Left renal cortex interstitium (tissue), 4 donors: ENCODE measurements at places on chromosomes 5 and 9. TPM values are rescaled to one million over a fixed set of nuclear protein-coding genes. Genes with fewer than 3 reads are reported as not detected.
A peak's percentile ranks its signal among the peaks of the same experiment; 100 is the strongest.

The PCYOX1L gene
- 17.2 TPM for polyA plus RNA-seq

The ABLIM3 gene
- polyA plus RNA-seq, result 1.2 TPM

The CDK9 gene
- polyA plus RNA-seq, result 84.3 TPM

The PROB1 gene
- 2.9 TPM for polyA plus RNA-seq

The GPR150 gene
- polyA plus RNA-seq, result not detected

The VCAN gene
- 320 TPM for polyA plus RNA-seq

The ARHGEF37 gene
- polyA plus RNA-seq, result 6.2 TPM

DNA sequence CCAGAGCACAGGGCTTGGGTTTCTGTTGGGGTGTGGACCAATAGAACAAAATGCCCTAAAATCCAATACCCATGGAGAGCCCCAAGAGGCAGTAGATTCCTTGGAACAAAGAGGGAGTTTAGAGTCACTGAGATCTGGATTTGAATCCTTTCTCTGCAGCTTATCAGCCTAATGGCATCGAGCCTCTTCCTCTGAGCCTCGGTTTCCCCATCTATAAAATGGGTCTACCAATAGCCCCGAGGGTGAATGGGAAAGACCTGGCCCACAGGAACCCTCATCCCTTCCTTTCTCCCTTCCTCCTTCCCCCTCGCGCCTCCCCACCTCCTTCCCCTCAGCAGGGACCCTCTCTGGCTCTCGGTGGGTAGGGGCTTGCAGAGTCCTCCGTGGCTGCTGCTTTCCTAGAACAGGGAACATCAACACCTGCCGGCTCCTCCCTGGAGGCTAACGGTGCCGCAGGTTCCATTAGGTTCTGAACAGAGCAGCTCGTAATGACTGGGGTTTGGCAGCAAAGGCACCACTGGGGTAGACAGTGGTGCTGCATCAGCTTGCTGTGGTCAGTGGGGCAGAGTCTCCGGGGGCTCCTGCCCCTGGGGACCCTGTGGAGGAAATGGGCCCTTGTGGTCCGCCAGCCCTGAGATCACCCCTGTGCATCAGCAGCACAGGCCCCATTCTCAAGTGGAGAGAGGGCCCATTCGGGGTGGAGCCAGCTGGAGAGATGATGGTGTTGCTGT lies 40.3 kb downstream of the NEK6 start:
- no peak for DNase-seq

GRCh38 chr5:63081402-63081801 lies 502.8 kb downstream of the LRRC70 start:
- no peak for DNase-seq

DNA sequence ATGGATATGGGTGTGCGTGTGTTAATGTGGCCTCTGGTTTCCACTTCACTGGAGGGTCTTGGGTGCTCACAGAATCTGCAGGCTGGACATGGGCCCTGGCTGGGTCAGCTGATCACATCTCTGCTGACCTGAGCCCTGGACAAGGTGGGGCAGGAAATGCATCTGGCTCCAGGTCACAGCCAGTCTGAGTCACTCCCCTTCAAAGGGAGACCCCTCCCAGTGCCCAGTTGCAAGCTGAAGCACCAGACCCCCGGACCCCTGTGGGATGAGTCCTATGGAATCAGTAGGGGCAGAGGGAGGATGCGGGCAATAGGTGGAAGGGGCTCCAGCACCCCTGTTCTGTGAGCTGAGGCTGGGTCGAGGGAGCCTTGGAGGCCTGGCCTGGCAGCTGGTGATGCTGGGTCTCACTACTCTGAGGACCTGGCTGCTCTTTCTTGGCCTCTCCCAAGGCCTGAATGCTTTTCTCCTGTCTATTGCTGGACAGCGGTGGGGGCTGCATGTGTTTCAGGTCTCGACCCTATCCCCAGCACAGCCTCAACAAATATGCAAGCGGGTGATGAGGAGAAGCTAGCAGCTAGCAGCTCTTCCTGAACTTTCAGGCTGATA lies 54.5 kb downstream of the PHF2 start:
- DNase-seq, result no peak

GRCh38 chr5:74767579-74767913 lies 497 bp downstream of the NSA2 start:
- no peak for DNase-seq

DNA sequence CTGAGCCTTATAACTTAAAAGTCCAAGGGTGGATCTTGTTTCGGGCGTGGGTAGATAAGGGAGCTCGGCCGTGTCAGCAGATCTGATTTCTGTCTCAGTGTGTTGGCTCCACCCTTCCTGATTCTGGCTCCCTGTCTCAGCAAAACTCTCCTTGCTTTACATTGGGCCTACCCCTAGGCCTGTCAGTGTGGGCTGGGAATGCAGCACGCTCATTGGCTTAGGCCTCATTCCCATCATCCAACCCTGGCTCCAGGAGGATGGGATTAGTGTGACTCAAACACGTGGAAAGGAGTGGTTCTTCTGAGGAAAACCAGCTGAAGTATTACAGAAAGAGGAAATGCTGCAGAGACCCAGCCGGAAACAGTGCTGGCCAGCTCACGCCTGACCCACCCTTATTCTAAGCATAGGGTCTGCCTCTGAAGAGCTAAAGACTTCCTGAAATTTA lies 59.9 kb downstream of the ZFAND5 start:
- DNase-seq, result peak; percentile 71

GRCh38 chr5:136890431-136891148 lies 525.2 kb upstream of the TRPC7 start:
- no peak for DNase-seq

DNA sequence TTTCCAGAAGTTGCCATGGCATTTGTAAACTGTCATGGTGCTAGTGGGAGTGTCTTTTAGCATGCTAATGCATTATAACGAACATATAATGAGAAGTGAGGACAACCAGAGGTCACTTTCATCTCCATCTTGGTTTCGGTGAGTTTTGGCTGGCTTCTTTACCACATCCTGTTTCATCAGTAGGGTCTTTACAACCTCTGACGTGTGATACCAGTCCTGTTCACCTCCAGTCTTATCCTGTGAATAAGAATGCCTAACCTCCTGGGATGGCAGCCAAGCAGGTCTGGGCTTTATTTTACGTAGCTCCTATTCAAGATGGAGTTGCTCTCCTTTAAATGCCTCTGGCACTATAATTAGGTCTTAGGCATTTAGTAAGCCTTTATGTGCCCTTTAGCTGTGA lies 20.4 kb upstream of the RFK start:
- DNase-seq, result no peak

DNA sequence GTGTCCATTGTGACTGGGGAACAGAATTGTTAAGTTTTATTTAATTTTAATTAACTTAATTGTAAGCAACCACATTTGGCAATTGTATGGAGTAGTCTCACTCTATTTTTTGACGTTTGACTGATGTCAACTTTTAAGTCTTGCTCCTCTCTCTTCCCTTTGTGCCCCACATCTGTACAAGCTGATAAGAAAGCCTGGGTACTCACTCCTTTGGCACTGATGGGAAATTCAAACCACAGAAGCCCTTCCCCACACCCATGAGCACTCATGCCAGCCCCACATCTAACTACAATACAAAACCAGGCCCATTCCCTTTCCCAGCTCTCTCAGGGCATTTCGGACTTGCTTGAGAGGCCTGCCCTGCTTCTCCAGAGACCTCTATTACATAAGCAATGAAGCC lies 451.5 kb upstream of the KIF2A start:
- DNase-seq, result no peak

DNA sequence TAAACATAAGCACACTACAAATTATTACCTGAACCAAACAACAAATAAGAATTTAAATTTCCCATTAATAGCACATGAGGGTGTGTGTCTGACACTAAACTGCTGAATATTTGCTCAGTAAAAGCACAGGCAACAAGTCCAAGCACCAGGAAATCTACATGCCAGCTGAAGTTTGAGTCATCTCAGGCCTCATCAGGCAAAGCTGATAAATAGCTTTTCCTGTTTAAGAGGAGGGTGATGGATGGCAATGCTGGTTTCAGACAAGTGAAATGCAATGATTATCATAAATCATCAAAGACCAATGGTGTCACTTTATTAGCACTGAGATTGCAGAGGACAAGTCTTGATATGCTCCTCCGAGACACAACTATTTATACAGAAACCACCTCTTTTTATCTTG lies 1668.0 kb upstream of the C9orf72 start:
- no peak for DNase-seq

GRCh38 chr9:14215614-14216013 lies 98.3 kb downstream of the NFIB start:
- no peak for DNase-seq

- no peak for DNase-seq
Observed at GRCh38 chr5:68318955-68319705, 103.6 kb downstream of the PIK3R1 start.

GRCh38 chr5:135248801-135249231 lies 150.2 kb downstream of the MACROH2A1 start:
- no peak for DNase-seq

GRCh38 chr5:100623719-100624118 lies 88.5 kb downstream of the FAM174A start:
- DNase-seq, result no peak

- peak; percentile 28 for DNase-seq
Observed at GRCh38 chr5:36507332-36507952, 99.0 kb upstream of the SLC1A3 start.

DNA sequence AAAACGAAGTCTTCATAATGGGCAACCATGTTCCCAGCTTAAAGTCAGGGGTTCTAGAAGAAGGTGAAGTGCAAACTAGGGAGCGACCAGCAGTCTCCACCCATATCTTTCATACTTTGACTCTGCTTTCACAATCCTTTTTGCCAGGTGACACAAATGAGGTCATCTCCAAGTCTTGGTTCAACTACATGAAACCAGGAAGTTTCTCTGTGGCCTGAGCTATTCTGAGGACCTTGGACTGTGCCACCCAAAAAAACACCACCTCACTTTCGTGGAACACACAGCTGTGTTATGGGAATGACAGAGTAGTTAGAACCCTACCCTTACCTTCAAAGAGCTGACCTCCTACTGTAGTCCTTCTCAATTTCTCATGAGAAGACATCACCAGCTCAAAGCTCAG lies 309.2 kb downstream of the AGTPBP1 start:
- no peak for DNase-seq

DNA sequence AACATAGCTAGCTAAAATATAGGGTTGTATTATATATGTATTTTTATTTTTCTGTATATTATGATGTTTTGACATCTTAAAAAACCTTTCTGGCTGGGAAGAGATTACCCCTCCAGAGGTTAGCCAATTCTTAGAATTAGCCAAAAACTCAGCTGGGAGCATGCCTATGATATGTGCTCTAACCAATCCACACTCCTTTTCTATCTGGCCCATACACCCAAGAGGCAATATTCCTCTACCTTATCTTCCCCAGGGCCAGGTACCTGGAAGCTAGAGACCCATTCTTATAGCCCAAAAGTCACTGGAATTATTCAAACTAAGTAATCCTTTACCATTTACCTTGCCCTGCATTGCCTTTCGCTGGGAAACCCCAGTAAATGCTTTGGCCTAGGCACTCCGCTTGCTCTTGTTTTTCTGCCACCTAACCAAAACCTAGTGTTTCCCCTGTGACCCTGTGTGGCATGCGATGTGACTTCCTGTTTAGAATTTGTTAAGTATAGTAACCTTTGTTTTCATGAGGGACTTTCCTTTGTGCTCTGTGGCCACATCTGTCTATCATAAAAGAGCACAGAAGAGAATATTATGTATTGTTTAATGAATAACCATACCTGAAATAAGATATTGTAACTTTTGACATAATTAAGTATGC lies 37.4 kb downstream of the CSNK1G3 start:
- DNase-seq, result no peak

DNA sequence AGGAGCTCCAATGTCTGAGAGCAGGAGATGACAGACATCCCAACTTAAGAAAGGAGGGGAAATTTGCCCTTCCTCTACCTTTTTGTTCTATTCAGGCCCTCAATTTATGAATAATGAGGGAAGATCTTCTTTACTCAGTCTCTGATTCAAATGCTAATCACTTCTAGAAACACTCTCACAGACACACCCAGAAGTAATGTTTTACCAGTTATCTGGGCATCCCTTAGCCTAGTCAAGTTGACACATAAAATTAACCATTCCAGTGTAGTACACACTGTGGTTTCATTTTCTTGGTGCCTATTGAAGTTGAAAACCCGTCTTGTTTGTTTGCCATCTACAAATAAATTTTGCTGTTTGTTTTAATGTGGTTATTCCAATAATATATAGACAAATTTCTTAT lies 167.6 kb downstream of the PCSK1 start:
- DNase-seq, result no peak

DNA sequence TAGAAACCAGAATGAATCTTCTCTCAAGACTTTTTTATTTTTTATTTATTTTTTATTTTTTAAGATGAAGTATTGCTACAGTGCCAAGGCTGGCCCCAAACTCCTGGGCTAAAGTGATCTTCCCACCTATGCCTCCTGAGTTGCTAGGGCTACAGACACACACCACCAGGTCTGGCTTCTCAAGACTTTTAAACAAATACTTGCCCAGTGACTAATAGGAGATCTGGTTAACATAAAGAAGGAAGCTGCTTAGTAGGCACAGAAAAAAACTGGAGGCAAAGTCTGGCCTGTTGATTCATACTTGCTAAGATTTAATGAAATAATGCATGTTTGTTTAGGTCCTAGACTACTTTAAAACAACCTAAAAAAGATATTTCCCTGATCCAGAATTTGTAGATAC lies 43.8 kb downstream of the SLC38A9 start:
- no peak for DNase-seq

GRCh38 chr9:114155995-114156656 lies 789 bp downstream of the COL27A1 start:
- peak; percentile 37 for DNase-seq

DNA sequence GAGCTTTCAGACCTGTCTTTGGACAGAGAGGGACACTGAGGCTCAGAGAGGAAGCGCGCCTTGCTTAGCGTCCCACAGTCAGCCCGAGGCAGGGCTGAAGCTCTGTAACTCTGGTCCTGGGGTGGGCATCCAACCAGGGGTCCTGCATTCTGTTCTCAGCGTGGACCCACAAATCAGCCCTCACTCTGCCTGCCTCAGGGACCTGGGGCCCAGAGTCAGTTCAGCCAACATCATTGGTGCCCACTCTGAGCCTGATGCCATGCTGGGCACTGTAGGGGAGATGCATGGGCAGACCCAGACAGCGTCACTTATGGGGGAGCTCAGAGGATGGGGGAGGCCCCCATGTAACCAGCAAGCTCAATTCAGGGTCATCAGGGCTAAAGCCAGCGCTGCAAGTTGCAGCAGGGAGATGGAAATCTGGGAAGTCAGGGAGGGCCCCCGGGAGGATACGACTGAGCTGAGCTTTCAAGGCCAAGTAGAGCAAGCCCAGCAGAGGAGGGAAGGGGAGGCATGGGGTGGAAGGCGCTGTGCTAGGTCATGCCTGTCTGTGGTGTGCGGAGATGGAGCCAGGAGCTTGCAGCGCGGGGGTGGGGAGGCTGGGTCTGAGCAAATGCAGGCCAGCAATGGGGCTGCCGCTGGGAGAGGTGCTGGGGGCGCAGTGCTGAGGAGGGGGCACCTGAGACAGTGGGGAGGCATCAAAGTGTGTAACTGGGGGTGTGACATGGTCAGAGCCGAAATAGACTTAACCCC lies 21.1 kb downstream of the CORO2A start:
- DNase-seq, result no peak

GRCh38 chr5:136089791-136090190 lies 42.9 kb upstream of the SMAD5 start:
- no peak for DNase-seq
